Stimulated activated CD4-positive, alpha-beta T cell treated with anti-CD3 and anti-CD28 coated beads, Interleukin-4, amount 100 ng/mL, for 4 hours (primary cell): ENCODE measurements at places on chromosomes 5 and 9.

DNA sequence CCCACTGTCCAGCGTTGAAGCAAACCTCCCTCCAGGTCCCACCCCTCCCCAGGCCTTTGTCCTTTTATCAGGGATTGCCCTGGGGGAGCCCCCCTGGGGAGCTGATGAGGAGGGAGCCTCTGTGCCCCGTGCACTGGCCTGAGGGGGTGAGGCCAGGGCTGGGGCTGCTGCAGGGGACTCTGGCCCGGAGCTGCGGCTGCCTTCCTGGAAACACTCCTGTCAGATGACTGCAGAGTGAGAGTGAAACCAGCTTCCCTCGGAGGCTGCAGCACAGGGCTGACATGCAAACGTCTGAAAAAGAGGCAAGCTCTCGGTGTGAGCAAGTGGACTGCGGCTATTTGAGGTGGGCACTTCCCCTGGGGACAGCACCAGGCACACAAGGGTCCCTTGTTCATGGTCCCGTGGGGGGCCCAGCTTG lies 4.6 kb upstream of the TRAF2 start:
- peak; percentile 63 for DNase-seq

GRCh38 chr9:129071526-129072126 lies 9.3 kb upstream of the DOLPP1 start:
- no peak for DNase-seq

- no peak for DNase-seq
Measured at GRCh38 chr5:180348336-180348735, 4.8 kb downstream of the GFPT2 start.

- no peak for DNase-seq
Measured at GRCh38 chr9:81132318-81132717, 557.0 kb downstream of the TLE1 start.

DNA sequence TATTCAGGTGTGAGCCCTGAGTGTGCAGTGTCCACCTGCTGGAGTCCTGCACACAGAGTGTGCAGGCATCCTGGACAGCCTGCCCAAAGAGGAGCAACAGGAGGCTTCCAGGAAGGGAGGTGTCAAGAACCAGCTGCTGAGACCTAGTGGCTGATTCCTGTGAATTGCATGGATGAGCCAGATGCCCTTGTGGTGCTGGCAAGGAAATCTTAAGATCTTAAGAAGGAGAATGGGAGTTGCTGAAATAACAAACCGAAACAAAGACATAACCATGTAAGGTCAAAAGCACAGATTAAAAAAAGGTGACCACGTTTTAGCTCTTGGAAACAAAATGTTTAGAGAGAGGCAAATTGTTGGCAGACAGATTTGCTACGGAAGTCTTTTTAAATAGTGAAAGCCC lies 29.3 kb upstream of the RPS23 start:
- no peak for DNase-seq

DNA sequence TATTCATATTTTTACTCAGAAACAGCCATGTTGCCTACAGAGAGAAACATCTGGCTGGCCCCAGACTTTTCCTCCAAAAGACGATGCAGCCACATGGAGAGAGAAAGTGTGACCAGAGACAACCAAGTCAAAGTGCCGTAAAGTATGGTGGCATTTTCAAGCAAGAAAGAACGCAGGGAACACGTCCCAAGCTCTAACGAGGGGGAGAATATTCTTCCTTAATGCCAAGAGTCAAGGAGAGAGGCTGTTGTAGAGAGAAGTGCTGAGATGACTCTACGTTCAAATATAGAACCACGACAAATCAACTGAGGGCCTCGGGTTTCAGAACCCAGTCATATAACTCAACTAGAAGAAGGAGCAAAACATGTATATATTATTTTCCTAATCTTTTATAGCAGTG lies 55.9 kb downstream of the FNBP1 start:
- DNase-seq = no peak

- DNase-seq = no peak
Measured at GRCh38 chr9:121800376-121800775, 148.9 kb downstream of the DAB2IP start.

GRCh38 chr5:76547891-76548524 lies 75.2 kb downstream of the F2RL2 start:
- no peak for DNase-seq

GRCh38 chr5:142613271-142613671 lies 72.6 kb downstream of the FGF1 start:
- no peak for DNase-seq

GRCh38 chr9:123365287-123365880 lies 9.4 kb downstream of the CRB2 start:
- DNase-seq = no peak

DNA sequence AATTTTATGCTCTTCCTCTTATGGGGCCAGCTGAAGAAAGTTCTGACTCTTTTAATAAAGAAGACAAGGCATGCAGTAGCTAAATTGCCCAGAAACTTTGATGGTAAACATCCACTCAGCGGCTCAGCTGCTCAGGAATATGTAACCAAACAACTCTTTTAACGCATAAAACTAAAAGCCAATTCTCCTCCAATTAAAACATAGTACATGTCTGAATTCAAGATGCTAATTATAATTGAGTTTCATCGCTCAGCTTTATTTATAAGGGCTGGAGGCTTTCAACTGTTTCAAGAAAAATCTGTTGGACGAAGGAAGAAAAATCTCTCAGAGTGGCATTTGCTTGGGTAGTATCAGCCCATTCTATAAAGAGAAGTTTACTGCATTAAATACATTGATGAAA lies 359.5 kb downstream of the PTPRD start:
- DNase-seq = no peak

DNA sequence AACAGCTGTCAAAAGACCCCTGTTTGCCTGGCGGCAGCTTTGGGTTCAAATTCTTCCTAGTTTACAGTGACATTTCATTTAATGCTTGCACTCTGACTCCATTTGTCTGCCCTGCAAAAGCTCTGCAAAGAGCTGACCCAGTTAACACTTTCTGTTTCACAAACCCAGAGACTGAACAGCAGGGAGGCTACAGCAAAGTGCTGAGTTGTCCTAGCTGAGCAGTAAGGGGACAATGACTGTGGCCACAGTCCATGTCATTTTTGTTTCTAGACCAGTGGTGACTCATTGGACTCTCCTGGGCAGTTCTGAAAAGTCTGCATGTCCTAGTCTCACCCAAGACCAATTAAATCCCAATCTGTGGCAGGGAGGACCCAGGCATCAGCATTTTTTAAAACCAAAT lies 994.8 kb upstream of the WWC1 start:
- DNase-seq = no peak

DNA sequence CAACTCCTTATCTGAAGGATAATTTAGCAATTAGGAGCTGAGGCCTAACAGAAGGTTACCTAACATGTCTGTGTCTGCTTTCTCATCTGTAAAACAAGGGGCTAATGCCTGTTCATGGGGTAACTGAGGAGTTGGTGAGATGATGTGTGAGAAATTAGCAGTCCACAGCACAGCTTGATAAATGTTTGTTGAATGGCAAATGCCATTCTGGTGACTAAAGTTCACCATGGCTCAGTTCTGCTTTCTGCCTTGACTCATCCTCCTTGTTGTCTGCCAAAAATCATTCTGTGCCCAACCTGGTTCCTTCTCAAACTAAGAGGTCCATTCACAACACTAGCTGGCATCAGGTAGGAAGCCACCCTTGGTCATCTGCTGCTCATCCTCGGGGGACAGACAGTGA lies 552.0 kb upstream of the KLF4 start:
- DNase-seq = no peak

GRCh38 chr9:130890870-130891687 lies 5.5 kb downstream of the QRFP start:
- DNase-seq = no peak

- DNase-seq = no peak
Measured at GRCh38 chr5:107668154-107669095, 2.3 kb downstream of the EFNA5 start.

DNA sequence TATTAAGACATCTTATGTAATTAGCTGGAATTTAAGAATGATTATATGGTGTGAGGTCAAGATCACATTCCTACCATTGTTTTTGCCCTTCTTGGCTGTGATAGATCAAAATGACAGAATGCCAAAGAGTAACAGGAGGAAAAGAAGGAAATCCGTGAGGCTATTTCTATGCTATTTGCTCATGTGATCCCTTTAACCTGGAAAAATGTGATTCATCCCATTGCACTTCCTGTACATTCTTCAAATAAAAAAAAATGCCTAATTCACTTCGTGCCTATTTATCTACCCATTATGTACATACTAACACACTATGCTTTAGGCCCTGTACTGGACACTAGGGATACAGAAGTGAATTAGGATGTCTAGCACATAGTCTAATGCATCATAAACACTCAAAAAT lies 154.1 kb upstream of the PAPPA start:
- no peak for DNase-seq

DNA sequence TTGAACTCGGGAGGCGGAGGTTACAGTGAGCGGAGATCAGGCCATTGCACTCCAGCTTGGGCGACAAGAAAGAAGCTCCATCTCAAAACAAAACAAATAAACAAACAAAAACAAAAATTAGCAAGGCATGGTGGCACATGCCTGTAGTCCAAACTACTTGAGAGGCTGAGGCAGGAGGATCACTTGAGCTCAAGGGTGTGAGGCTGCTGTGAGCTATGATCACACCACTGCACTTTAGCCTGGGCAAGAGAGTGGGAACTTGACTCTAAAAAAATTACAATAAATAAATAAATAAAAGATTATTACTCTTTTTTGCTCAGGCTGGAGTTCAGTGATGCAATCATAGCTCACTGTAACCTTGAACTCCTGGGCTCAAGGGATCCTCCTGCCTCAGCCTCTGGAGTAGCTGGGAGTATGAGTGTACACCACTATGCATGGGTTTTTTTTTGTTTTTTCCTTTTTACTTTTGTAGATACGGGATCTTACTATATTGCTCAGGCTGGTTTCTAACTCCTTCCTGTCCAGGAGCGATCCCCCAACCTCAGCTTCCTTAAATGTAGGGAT lies 9.0 kb upstream of the DCP2 start:
- DNase-seq = no peak

- no peak for DNase-seq
Measured at GRCh38 chr9:129851821-129852220, 16.6 kb downstream of the USP20 start.

DNA sequence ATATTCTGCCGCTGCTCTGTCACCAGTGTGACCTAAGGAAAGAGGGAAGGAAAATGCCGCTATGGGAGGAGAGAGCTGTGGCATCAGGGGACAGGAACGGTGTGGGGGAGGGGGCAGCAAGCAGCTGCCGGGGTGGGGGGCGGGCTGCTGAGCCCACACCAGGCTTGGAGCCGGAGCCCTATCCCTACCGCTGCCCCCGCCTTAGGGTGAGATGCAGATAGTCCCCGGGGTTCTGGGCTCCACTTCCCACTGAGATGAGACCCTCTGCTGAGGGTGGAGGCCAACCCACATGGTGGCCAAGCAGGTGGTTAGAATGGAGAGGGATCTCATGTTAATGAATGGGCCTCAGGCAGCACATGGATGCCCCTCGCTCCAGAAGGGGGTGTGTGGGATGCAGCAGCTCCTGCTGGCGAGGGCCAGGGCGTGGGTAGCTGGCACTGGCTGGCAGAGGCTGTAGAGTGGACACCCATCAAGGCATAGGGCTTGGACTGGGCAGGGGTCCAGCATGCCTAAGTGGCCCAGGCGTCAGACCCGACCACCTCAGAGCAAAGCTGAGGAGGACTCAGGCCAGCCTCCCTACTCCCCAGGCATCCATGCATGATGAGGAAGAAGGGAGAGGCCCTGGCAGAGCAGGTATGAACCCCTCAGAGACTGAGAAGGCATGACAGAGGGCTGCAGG lies 131.5 kb downstream of the ZNF354C start:
- DNase-seq = no peak

- no peak for DNase-seq
Measured at GRCh38 chr9:128690684-128691034, 1.6 kb downstream of the SET start.

- no peak for DNase-seq
Measured at GRCh38 chr5:72624641-72625236, 117.5 kb upstream of the ZNF366 start.

GRCh38 chr5:7395432-7395946 lies 449 bp upstream of the ADCY2 start:
- DNase-seq = no peak

DNA sequence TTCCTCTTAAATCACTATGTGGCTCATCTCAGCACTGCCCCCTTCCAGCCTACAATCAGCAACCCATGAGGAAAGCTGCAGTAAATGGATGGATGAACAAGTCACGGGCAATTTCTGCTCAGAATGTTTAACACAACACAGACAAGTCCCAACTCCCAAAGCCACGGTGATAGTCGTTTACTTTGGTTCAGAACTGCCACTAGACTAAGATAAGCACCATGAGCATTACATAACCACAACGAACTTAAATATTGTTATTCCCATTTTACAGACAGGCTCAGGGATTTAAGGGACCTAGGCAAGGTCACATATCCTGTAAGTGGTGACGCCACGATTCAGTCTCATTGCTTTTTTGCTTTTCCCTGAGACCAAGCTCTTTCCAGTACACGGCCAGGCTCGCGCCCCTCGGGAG lies 2.0 kb upstream of the SMIM27 start:
- DNase-seq = no peak

DNA sequence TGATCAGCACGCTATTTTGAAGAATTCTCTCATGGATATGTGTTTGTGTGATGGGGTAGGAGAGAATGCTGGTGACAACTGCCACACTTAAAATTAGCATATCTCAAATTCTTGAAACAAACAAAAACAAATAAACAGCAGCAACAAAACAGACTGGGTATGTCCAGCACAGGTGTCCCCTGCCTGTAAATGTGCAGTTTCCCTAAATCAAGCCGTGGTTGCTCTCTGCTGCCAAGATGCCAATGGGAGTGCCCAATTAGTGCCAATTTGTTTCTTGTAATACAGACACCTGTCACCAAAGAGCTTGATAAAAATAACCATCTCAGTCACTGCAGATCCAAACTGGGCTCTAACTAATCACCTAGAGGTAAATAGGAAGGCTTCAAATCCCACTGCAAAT lies 144.2 kb upstream of the SMARCA2 start:
- no peak for DNase-seq

- no peak for DNase-seq
Measured at GRCh38 chr9:126296687-126297086, 29.9 kb upstream of the MVB12B start.

DNA sequence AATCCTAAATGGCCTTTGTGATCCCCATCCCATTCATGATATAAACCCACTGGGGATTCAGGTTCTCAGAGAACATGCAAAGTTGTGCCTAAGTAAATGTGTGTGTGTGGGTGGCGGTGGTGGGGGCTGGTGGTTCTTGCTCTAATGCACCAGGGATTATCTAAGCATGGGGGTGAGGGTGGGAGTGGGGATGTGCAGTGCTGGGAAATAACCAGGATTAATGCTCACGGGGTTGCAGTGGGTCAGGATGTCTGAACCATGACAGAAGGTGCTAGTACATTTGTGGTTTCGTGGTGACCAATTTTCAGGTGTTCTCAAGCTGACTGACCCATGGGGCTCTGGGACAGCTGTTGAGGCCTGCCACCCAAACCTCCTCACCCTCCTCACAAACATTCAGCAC lies 101.0 kb downstream of the ZNF608 start:
- DNase-seq = no peak

- DNase-seq = no peak
Measured at GRCh38 chr9:87212605-87213021, 265.3 kb upstream of the GAS1 start.

DNA sequence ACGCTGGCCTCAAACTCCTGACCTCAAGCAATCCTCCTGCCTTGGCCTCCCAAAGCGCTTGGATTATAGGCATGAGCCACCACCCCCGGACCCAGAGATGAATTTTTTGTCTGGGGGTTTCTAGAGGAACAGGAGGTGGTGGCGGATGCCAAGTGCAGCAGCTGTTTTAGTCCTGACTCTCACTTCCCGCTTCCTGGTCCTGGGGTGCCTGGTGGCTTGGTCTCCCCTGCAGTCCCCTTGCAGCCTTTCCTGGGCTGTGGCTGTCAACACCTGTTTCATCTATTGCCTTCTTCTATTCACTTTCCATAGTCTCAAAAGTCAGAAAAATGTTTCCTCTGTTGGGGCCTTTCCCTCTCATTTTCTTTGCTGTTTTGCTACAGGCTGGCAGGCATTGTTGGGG lies 6.5 kb upstream of the NHP2 start:
- DNase-seq = no peak
